NCI-H2081 treated with DMSO at 0.1 percent for 48 hours (cell line): ENCODE measurements at places on chromosomes 5 and 9.
A peak's percentile ranks its signal among the peaks of the same experiment; 100 is the strongest.

DNA sequence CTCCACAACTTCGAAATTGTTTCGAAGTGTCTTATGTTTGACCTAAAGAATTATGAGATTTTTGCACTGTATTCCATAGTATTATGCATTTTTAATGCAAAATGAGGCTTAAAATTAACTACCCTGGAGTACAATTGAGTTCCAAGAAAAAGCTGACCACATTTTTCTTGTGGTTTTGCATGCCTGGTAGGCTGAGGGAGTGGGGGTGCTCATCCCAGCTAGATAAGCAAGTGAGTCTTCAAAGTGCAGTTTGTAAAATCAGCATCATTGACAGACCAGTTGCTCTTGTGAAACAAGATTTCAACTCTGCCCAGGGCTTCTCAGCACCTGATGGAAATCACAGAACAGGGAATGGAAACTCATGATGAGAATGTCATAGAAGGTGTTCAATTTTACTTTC lies 17.0 kb upstream of the NDUFS4 start:
- no peak for DNase-seq

DNA sequence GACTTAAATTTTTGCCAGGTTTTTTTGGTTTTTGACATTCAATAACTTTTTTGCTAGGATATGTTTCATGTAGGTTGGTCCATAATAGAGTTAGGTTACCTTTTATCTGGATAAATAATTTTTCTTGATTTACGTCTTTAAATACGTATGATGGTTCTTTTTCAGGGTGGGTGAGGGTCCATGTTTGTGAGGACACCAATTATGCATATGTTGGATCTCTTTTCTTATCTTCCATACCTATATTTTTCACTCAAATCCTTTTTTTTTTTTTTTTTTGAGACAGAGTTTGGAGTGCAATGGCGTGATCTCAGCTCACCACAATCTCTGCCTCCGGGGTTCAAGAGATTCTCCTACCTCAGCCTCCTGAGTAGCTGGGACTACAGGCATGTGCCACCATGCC lies 17.3 kb upstream of the CDC42SE2 start:
- no peak for DNase-seq

GRCh38 chr5:143354025-143354424 lies 49.5 kb downstream of the NR3C1 start:
- DNase-seq: no peak

DNA sequence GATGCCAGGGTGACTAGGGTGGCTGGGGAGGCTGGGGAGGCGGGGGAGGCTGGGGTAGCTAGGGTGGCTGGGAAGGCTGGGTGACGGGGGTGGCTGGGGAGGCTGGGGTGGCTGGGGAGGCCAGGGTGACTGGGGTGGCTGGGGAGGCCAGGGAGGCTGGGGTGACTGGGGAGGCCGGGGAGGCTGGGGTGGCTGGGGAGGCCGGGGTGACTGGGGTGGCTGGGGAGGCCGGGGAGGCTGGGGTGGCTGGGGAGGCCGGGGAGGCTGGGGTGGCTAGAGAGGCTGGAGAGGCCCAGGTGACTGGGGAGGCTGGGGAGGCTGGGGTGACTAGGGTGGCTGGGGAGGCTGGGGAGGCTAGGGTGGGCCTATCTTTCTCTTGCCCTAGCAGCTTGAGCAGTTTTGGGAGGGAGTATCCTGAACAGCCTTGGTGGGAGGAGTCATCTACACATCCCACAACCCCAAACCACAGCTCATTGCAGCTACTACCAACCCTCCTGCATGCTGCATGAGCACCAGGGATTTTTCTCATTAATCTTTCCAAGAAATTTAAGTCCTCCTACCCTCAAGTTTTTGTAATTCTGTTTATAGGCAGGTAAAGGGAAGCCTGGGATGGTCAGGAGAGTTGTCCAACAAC lies 203.2 kb upstream of the IRX1 start:
- DNase-seq: no peak

DNA sequence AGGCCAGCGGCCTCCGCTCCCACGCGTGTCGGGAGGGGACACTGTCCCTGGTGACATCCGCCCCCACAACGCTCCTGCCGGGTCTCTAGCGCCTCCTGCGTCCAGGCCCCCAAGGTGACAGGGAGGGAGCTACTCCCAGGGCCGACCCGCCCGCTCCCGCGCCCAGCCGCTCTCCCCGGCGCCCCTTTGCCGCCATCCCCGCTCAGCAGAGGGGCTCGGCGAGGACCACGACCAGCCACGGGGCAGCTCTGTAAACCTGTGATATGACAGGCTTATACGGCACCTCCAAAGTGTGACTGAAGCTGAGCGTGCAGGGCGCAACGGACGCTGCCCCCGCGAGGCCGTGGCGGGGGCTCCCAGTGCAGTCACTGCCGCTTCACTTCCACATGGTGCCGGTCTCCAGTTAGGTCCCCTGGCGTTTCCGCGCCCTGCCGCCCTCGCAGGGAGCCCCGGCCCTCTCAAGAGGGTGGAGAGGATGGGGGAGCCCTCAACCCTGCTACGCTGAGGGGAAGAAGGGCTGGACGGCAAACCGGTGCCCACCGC lies 978 bp upstream of the ADCY2 start:
- no peak for DNase-seq

GRCh38 chr5:146813346-146814157 lies 65.0 kb downstream of the PPP2R2B start:
- no peak for DNase-seq

DNA sequence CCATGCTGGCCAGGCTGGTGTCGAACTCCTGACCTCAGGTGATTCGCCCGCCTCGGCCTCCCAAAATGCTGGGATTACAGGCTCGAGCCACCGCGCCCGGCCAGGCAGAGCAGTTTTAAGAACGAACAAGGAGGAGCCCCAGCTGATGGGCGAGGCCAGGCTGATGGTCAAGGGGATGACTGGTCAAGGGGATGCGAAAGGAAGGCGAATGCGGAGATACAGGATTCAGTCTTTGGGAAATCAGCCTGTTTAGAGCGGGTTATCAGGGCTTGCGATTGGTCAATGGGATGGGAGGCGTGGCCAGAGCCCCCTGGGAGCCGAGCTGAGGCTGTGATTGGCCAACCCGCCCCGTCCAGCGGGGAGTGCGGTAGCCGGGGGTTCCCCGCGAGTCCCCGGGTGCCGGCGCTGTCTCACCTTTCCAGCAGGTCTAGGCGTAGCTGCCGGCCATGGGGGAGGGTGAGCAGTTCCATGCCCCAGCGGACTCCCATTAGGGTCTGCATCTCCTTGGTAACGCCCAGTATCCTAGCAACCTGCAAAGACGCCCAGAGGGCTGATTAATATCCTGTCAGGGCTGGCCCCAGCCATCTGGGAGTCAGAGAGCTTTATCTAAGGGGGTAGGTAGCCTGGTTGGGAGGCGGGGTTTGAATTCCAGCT lies 7.5 kb upstream of the TOR2A start:
- DNase-seq: no peak

DNA sequence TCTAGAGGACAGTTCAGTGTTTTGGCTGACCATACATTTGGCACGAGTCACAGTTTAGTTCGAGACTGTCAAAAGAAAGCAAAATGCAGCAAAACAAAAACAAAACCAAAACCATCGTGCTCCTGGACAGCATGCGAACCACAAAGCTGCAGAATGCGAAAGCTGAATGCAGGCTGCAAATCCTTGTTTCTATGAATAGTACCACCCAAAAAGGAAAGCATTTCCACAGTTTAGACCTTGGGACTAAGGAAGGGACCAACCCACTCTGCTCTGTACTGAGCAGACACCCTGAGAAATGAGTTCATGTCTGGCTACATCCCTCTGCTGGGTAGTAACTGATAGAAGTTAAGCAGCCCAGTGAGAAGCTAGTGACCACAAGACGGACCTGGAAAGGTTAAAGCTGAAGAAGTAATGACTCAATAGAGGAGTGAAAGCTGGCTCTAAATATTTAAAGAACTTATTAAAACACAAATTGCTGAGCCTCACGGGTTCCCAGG lies 3.9 kb downstream of the GCNT4 start:
- DNase-seq: no peak

DNA sequence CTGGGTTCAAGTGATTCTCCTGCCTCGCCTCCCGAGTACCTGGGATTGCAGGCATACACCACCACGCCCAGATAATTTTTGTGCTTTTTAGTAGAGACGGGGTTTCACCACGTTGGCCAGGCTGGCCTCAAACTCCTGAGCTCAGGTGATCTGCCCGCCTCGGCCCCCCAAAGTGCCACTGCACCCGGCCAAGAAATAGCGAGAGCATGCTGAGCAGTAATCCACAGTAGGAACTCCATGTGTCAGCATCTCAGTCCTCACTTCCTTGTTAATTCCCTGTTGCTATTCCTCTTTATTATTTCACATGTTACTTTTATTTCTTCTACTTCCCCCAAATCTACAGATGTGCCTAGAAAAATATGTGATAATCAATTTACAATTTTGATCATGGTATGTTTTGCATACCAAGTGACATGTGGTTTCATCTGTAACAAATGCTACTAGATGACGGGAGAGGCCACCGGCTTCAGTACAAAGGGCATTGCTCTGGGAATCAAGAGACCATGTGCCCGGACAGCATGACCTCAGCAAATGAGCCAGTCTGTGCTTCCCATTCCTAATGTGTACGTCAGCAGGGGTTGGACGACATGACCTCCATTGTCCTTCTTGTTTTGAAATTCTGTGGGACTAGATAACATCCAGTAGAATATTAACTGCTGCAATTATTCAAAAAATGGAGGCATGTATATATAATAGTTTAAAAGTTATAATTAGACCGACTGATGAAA lies 61.6 kb downstream of the FNBP1 start:
- no peak for DNase-seq

- peak; percentile 98 for DNase-seq
Measured at GRCh38 chr5:16736158-16736995, 119.6 kb upstream of the RETREG1 start.

- DNase-seq: no peak
Measured at GRCh38 chr5:91277840-91278239, 105.3 kb downstream of the ARRDC3 start.

- DNase-seq: no peak
Measured at GRCh38 chr5:150258130-150258529, 31.4 kb downstream of the CAMK2A start.

- no peak for DNase-seq
Measured at GRCh38 chr5:1548702-1549474, 25.1 kb upstream of the LPCAT1 start.

DNA sequence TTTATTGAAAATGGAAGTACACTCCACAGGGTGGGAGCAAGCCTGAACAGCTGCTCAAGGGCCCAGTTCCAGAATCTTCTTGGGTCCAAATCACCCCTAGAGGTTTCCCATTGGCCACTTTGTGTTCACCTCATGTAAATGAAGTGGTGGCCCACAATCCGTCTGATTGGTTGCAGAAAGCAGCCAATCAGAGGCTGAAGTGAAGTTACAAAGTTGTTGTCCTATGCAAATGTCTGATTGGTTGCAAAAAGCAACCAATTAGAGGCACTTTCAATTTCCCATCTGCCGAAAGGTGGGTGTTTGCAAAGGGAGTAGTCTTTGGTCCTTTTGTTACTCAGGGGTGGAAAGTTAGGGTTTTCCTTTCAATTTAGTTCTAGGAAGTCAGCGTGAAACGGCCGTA lies 8.8 kb downstream of the TMEM171 start:
- no peak for DNase-seq

DNA sequence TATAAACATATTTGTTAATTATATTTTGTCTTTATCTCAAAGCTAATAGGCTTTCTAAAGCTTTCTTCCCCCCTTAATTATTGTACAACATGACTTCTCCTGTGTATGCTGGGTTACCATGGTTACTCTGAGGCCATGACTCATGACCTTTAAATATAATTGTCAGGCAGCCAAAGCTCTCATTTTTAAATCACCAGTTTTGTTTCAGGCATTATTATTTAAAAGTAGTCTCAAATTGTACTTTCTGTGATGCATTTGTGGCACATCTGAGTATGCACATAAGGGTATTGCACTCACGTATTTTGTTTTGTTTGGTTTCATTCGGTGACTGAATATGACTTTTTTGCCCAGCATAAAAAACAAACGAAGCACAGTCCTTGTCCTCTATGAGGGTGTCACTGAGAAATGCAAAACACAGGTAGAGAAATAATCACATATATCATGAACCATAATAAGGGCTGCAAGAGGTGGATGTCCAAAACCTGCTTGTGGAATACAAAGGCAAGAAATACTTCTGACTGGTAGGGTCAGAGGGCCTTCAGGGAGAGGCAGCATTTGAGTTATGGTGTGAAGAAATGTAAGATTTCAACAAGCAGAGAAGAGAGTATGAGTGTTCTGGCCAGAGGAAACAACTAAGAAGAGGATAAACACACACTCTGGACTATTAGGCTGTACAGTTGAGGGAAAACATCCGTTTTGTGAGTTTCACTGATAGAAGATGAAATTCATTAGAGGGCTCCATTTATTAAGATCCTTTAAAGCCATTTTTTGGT lies 2.1 kb downstream of the CCDC192 start:
- DNase-seq: no peak

DNA sequence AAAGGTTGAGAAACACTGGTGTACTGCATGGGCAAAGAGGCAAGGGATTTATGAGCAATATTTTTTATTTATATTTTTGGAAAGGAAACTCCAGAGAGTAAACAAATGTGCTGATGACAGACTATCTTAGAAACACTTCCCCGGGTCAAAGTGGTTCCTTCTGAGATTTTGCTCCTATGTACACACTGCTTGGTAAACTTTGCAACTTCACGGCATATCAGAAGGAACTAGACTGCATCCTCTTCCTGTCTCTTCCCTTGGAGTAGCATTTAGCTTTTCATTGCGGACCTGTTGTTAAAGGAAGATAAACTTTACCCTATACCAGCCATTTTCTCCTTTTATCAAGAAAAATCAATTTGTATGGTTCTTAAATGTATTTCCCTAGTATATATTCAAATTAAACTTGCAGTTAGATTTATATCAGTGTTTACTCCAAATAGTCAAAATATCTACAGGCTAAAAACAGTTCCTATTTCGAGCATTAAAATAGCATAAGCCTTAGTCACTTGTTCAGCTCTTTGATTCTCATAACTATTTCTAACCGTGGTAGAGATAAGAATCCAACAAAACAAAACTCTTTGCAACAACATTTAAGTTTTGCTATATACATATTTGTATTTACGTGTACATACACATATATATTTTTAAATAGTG lies 48.0 kb upstream of the LRRC19 start:
- no peak for DNase-seq

- no peak for DNase-seq
Measured at GRCh38 chr5:104998169-104998568, 1435.6 kb upstream of the NUDT12 start.

DNA sequence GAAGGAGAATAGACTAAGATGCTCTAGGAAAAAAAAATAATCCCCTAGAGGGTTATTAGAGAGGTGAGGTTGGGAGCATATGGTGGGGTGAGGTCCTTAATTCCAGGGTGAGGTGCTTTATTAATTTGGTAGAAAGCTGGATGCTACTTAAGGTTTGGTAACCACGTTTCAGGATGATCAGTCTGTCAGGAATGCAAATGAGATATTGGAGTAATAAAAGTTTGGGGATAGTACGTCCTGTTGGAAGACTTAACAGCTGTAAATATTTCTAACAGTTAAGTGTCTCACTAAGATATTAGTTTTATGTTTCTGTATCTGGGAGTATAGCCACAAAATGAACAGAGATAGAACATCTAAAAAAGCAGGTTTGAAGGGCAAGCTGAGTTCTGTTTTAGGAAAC lies 578.9 kb downstream of the CETN3 start:
- DNase-seq: no peak
